ENCODE measurements at places on chromosomes 5 and 9.

GRCh38 chr5:2914981-2915484 is 163.6 kb upstream of the IRX2 start:
- no peak for DNase-seq

- no peak for DNase-seq
These were observed 10.7 kb upstream of the IL17B start for GRCh38 chr5:149389552-149390495.

GRCh38 chr5:61504143-61504770 is 172.2 kb downstream of the ZSWIM6 start:
- no peak for DNase-seq

GRCh38 chr5:135327429-135328127 is 71.5 kb downstream of the MACROH2A1 start:
- no peak for DNase-seq

DNA sequence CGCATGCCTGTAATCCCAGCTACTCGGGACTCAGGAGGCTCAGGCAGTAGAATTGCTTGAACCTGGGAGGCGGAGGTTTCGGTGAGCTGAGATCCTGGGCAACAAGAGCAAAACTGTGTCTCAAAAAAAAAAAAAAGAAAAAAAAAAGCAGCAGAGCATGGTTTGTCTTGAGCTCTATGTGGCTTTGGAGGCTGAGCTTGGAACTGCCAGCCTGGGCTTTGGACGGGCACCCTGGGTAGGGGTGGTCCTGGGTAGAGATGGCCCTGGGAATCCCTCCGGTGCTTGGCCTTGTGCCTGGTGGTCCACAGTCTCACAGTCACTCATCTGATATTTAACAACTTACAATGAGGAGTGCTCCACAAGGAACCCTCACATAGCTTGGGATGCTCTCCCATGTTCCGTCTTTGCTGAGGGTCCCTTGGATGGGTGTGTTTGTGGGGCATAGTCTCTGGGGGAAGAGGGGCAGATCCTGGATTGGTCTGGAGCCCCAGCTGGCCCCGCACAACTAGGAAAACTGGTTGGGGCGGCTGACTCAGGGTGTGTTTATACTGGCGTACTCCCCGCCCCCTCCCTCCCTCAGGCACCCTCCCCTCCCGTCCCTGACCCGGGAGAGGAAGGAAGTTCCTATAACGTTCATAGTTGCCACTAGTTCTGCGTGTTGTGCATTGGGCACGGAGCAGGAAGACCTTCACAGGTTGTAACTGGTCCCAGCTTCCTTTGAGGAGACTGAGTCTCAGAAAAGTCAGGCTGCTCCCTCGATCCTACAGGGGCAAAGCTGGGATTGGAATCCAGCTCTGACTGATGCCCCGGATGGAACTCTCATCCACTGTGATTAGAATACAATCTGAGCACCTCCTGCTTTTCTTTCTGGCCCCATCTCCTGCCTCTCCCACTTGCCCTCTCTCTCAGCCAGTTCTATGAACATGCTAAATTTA is 11.2 kb downstream of the IER5L start:
- no peak for DNase-seq

DNA sequence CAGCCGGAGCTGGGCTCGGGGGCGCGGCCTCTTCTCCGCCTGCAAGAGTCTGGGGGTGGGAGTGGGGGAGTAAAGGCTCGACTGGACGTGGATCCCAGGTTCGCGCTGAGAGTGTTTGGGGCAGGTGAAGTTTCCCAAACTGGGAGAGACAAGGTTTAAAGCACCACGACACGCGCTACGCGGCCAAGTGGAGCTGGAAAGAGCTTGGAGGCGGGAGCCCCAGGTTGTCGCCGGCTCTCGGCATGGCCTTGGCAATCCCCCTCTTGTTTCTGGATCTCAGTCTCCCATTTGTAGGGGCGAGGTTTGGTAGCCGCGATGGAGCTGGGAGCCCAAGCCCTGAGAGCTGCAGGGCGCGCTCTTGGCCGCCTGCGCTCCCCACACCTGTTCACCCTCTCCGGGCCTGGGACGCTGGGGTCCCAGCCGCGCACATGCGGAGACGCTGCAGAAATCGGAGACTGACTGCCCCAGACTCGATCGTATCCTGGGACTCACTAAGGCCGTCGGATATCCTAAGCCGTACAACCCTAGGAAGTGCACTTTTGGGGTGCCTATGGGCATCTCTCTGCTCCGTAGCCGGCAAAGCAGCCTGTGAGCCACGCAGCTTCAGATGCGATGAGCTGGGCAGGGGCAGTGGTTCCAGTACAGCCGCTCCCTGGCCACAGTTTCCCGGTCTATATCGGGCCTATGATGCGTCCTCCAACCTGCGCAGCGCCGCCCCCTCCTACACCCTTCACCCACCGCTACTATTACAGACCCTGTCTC is 937 bp downstream of the TMOD1 start:
- no peak for DNase-seq

DNA sequence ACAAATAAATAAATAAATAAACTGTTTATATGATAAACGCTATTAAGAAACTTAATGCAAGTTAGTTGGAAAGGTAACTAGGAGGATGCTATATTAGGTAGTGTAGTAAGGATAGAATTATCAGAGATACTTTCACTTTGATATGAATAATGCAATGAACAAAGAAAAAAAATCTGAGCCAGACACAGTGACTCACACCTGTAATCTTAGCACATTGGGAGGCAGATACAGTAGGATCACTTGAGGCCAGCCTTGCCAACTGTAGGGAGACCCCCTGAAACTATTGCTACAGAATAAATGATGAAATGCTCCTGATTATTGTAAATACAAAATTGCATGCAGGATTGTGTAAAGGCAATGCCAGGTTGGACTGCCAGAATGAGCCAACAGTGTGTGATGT is 109.2 kb downstream of the ANXA2R start:
- DNase-seq = no peak

DNA sequence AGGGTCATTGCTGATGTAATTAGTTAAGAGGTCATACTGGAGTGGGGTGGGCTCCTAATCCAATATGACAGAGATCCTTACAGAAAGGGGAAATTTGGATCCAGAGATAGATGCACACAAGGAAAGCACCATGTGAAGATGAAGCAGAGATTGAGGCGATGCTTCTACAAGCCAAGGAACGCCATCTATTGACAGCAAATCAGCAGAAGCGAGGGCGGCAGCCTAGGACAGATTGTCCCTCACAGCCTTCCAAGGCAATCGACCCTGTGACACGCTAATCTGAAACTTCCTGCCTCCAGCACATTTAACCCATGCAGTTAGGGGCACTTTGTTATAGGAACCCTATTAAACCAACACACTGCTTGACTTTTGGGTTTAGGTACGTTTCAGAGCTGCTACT is 285.1 kb upstream of the DAP start:
- no peak for DNase-seq

GRCh38 chr9:130996205-130996604 is 12.8 kb upstream of the LAMC3 start:
- no peak for DNase-seq

DNA sequence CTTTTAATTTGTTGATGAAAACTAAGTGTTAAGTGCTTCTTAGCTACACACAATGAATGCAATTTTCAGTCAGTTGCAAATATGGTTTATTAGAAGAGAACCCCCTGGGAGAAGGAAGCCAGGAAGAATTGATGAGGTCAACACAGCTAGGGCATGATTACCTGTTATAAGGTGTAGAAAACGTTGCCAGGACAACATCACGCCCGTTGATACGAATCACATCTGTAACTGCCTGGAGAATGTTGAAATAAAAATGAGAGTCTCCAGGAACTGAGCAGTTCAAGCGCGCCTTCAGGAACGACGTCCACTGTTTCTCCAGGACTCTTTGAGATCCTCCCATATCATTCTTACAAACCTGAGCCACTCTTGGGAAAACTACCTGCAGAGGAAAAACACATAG is 88.0 kb downstream of the SEMA6A start:
- DNase-seq = no peak

DNA sequence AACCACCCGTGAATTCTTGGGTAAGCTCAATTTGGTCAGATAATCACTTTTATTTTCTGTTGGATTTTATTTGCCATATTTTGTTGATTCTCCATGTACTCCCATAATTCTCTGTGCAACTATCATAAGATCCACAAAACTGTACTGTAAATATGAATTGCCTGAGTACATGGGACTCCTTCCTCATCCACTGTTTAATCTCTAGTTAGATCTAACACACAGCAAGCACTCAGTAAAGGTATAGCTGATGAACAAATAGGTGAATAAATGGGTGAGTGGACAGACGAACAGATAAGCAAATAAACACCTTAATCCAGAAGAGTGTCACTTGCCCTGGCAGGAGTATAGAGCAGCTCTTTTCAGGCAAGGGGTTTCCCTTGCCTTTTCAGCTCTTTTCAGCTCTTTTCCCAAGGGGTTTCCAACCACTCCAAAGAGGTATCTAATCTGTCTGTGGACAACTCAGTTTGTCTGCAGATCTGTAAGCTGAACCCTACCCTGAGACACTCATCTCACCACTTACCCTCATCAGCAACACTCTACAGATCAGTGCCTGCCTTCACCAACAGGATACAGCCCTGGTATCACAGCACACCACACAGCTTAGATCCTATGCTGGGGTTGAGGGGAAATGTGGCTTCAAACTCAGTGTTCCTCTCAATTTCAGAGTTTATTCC is 51.2 kb downstream of the SIL1 start:
- no peak for DNase-seq

DNA sequence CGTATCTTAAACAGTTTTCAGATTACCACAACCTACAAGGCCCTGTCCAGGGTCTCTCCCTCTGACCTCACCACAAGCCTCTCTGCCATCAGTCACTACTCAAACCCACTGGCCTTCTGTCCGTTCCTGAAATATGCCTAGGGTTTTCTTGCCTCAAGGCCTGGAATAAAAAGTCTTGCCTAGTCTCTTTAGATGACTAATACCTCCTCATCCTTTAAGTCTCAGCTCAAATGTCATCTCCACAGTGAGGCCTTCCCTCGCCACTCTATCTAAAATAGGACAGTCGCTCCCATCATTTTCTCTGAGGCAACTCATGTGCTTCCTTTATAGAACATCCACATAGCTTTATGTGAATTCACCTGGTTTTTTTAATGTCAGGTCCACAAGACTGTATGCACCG is 5.2 kb downstream of the DENND1A start:
- no peak for DNase-seq

DNA sequence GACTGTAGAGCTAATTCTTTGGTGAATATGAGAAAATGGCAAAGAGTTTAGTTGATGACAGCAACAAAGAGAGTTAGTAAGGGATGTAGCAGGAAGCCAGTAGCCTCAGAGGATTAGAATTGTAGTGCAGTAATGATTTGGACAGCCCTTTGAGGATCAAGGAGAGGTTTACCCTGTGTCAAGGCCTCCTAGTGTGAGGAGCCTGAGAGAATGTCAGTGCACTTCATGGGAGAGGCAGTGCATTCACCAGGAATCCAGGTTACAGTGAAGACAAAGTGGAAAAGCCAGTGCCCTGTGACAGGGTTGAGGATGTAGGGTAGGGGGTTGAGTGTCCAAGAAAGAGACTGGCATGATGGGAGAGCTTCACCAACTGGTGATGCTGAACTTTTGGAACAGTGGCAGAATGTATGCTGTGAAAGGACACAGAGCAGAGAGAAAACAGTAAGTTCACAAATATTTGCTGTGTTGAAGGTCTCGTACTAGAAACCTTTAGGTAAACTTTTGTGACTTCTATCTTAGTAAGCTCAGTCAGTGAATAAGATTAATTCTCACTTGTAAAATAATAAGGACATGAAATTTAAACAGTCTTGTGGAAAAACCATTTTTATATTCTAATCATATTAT is 27.3 kb downstream of the NLN start:
- DNase-seq = no peak

- DNase-seq = no peak
These were observed 181.7 kb downstream of the ERCC6L2 start for GRCh38 chr9:96057155-96057554.

- DNase-seq = no peak
These were observed at the start of gene SPAAR for GRCh38 chr9:35909274-35909673. Gene SPAAR, plus strand, starts transcription at chr9:35909490. Its CDS starts 974 bp downstream, at chr9:35910464.

GRCh38 chr9:34187891-34188240 is 9.0 kb downstream of the UBAP1 start:
- no peak for DNase-seq

DNA sequence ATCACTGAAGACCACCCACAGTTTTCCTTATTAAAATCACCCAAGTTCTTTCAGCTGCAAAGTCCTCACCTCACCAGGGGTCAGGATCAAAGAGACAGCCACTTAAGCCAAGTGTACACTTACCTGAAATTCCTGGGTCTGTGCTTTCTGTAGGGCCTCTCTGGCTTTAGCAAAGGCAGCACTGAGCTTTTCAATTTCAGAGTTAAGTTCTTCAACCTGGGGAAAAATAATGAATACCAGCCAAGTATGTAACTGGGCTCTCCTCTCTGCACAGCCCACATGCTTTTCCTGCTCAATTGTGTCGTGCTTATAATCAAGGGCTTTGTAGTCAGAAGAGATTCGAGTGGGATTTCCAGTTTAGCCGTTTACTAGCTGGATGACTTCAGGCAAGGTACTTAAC is 55.1 kb downstream of the CDK5RAP2 start:
- DNase-seq = no peak

GRCh38 chr9:114693248-114693855 is 11.4 kb upstream of the TEX48 start:
- no peak for DNase-seq

GRCh38 chr5:92687821-92688722 is 892.9 kb downstream of the NR2F1-AS1 start:
- DNase-seq = no peak

DNA sequence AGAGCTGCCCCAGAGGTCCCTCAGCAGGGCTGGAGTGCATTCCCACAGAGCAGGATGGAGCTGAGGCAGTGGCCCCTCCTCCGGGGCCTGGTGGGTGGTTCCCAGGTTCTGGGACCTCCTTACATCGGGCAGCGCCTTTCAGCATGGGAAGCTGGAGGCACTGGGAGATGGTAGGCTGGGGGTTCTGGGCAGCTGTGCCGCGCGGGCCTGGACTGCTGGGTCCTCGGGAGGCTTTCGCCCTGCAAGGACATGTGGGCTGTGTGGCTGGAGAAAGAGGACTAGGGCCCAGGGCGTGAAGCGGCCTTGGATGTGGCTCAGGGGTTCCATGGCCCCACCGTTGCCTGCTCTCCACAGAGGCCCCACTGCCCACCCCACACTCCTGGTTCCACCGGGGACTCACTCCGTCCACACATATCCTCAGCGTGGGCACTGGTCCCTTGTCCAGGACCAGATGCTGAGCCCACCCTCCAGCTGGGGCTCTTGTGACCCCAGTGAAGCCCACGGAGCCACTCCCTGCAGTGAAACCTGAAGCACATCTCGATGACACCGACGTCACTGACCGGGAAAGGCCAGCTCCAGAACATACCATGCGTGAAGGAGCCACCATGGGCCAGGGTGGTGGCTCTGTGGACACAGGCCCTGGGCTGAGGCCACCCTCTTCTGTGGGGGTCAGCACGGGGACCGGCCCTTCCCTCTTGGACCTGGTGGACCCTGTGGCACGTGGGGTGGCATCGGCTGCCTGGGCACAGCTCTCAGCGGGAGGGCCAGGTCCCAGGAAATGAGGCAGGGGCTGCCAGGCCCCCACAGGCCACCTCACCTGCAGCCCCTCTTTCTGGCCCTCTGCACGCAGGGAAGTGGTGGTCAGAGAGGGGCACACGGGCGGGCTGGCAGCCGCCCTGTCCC is 31.5 kb upstream of the NKD2 start:
- no peak for DNase-seq

- no peak for DNase-seq
These were observed 60.6 kb upstream of the ZFR start for GRCh38 chr5:32504989-32505596.
